ENCODE measurements at places on chromosomes 3 and 15.

DNA sequence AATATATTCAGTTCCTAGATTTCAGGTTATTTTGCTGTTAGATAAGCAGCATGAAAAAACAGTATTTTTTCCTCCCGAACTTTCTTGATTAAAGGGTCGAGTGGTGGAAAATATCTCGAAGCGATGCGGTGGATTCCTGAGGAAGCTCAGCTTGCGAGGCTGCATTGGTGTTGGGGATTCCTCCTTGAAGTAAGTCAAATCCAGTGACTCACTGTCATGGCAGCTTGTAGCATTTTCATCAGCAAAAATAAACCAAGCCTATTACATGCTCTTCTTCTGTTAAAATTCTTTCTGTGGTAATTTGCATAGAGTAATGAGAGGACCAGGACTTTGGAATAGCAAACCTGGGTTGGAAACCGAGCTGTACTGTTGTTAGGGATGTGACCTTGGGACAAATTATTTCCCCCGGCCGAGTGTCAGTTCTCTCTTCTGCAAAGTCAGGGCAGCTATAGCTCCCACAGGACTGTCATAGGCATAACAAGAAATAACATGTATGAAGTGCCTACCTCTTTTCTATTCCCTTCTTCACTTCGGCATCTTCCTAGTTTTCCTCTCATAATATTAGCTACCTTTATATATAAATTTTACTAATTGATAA is 75.6 kb downstream of the UBP1 start:
- DNase-seq = no peak

DNA sequence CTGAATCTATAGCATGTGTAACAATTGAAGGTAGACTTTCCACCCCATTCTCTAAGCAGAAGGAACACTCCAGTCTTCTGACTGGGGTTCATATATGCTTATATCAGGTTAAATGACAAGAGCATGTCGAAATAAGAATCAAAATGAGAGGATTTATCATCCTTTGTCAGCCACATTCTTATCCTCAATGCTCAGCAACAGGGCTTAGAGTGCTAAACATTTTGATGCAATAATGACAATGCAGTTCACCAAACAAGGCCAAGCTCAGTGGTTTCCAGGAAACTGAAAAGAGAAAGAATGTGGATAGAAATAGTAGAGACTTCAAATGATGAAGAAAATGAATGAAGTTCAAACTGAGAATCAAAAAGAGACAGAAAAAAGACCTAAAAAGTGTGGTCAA is 78.0 kb downstream of the FSIP1 start:
- DNase-seq = no peak

DNA sequence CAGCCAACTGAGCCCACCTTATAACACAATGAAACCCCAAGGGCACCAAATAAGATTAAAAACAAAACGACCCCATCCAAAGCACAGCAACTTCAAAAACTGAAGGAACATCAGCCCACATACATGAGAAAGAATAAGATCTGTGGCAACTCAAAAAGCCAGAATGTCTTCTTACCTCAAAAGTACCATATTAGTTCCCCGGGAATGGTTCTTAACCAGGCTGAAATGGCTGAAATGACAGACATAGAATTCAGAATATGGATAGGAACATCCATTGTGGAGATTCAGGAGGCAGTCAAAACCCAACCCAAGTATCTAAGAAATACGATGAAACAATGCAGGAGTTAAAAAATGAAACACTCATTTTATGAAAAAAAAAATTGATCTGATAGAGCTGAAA is 222.3 kb downstream of the SCAPER start:
- DNase-seq = no peak

DNA sequence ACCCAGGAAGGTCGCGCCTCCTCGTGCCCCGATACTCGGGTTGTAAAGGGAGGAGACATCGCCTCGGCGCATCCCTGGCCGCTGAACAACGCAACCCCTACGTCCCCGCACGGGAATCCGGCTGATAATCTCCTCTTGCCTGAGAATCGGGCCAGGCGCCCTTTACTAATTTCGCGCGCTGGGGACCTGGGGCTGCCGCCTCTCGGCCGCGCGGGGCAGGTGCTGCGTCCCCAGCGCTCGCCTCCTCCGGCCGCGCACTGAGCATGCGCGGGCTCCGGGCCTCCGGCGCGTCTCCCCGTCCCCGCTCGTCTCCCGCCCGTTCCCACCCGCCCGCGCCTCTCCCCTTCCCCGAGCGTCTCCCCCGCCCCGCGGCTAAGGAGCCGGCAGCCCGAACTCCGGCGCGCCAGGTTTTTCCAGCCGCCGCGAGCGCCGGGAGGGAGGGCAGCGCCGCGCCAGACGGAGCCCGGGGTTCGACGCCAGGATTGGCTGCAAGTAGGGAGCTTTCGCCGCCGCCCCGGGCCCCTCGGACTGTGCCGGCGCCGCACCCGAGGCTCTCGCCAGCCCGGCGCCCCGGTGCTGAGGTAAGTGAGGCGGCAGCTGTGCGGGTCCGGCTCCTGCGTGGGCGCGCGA is at the start of gene CNTN4:
Gene CNTN4 (plus strand): TSS at position 469 of the 630 bp plus-strand sequence.
- DNase-seq = peak; percentile 88

DNA sequence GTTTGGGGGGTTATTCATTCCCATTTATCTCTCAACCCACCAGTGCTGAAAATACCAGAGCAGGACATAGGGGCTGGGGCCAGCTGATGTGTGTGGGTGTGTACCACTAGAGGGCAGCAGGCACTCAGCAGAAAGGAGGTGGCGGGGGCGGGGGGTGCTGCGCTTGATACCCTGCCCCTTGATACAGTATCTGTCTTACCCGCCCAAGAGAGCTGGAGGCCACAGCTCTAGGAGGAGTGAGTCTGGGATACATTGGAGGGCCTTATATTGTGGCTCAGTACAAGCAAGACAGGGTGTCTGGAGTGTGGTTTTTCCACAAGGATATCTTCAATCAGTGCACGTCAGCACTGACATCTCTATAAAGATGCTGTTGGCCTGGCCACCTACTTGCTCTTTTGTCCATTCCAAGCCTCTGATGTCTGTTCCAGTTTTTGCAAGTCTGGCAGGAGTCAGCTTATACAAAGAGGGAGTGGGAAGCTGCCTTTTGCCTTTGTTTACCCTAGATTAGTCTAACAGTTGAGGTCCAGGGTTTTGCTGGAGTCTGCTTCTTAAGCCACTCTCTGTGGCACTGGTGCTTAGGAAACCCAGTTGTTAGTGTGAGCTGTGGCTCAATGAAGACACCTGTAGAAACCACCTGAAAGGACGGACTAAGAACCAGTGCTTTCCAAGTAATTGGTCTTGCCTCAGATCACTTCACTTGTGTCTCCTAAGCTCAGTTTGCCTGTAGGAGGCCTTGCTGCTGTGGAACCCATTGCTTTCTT is 1.5 kb upstream of the RBM15B start:
- no peak for DNase-seq

DNA sequence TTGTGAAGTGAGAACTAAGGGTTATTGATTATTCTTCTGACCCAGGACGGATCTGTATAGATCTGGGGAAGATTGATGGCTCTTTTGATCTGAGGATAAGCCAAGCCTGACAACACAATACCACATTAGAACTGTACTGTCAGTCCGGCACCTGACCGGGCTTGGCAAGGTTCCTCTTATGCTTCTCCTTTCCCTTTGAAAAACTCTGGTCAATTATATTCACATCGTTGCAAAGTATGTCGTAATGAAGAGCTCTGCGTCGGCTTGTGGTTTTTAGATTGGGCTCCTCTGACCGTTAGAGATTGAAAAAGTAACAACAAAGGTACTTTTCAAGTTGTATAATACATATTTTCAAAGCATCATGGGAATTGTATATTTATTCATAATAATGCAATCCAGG is 389.8 kb downstream of the NR2F2 start:
- no peak for DNase-seq

DNA sequence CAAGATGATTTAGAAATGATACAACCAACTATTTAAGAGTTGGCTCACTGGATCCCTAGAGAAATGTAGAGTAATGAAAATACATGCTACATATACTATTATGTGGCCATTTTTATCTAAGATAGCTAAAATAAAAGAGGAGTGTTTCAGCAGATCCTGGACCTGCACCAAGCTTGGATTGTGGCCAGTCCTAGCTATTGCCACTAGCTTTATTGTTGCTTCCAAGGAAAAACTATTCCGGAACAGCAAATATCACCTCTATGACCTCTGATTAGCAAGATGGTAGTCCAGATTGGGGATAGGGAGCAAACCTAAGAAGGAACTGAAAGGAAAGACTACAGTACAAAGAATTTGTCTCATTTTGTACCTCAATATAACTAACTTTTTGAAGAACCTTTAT is 63.7 kb upstream of the NDN start:
- no peak for DNase-seq

- DNase-seq = no peak
Observed at GRCh38 chr3:45664578-45664977, 24.6 kb upstream of the SACM1L start.

GRCh38 chr3:135444058-135444457 is 521.5 kb upstream of the PPP2R3A start:
- no peak for DNase-seq

DNA sequence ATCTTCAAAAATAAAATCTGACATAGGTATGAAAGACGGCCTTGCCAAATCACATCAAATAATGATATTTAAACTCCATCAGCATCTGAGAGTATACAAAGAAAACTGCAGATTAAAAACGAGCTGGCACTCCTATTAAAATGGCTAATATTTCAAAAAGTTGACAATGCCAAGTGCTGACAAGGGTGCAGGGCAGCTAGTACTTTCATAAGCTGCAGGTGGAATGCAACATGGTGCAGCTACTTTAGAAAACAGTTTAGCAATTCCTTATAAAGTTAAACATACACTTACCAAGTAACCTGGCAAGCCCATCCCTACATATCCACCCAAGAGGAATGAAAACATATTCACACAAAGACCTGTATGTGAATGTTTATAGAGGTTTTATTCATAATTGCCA is 23.0 kb downstream of the TBC1D2B start:
- no peak for DNase-seq

DNA sequence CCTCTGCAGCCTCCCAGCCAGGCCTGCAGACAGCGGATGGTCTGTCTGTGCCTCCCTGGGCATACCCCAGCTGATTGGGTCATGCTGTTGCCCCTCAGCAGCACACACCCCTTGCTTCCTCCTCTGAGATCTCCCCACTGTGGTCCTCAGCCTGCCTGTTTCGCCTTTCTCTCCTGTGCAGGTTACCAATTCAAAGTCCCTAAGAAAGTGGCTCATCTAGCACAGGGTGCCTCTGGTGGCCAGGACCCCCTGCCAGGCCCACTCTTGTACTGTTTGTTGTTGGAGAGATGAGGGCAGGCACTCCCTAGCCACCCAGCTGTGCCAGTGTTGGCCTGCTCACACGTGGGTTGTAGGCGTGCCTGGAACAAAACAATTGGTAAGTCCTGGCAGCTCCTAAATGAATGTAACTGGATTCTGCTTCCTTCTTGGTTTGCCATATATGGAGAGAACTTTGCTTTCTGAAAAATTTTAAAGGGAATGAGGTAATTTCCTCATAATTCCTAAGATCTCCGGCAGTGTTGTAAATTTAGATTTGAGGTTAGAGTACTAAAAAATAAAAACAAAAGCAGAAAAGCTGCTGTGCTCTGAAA is 213.2 kb upstream of the IL12A start:
- DNase-seq = no peak

DNA sequence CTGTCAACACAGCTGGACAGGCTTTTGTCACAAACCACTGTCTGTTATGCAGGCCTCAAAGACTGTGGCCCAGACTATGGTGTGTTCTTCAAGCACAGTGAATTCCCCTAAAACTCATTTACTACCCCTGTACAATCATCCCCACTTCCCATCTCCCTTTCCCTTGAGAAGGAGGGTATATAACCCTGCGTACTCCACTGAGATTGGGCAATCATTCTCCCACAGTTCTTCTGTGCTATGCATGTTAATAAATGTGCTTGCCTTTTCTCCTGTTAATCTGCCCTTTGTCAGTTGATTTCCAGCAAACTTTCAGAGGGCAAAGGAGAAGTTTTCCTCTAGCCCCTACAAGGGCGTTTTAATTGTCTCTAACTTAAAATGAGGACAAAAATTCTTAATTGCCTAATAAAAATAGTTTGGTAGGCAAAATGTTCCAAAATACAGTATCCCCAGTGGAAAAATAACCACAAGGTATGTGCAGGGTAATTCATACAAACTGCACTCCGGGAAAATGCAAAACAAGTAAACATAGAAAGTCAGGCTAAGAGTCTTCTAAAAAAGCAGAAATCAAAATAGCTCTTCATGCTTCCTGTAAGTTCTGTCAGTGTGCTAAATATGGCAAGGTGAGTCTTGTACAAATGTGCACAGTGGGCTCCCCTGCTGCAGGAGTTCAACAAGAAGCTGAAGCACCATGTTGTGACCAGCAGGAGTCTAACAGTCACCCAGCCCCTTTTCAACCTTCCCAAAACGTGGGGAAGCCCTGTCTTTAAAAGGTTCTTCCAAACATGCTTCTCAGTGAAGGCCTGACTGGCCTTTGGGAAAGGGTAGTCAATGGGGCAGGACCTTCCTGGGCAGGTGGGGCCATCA is 10.2 kb downstream of the ATP10A start:
- no peak for DNase-seq

DNA sequence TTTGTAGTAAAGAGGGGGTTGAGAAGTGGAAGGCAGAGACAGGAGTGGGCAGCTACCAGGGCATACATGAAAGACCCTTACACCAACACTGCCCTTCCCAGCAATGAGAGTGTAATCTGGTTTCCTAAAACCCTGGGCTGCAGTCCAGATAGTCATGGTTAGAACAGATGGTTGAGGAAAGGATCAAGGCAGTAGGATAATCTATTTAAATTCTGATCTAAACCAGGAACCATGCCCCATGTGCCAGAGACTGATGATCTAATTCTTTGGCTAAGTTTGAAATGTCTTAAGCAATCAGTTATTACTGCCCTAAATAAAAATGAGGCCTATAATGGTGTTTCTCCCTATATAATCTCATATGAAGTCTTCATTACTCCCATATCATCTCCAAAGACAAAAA is 59.6 kb downstream of the PRTG start:
- DNase-seq = no peak

DNA sequence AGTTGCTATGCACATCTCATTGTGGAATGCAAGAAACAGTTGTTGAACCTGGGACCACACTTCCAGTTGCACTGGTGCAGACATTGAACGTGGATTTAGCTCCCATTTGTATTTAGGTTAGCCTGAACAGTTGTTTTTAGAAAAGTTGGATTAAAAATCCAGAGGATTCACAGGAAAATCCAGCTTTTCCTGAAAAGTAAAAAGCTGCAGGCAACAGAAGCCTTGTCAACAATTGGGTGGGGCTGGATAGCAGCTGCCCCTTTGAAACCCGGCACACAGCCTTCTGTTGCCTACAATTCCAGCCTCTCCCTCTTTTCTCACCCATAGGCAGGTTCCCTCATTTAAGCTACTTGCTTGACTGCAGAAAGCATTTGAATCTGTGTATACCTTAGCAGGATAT is 165.3 kb upstream of the TBL1XR1 start:
- DNase-seq = no peak

DNA sequence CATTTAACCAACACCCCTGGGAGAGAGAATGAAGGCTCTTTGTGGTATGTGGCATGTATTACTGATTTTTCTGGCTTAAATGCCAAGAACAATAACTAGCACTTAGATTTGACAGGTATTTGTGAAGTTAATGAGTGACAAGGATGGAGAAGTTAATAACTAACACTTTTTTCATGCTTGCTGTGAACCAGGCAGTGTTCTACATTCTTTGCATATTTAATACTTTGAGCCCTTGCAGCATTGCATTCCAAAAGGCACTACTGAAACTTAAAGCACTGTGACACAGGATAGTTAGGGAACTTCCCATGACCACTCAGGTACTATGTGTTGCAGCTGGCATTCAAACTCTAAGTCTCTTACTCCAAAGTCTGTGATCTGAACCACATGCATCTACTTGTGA is 650.6 kb downstream of the ZPLD1 start:
- no peak for DNase-seq
